ENCODE measurements at places on chromosomes 6 and 20.

DNA sequence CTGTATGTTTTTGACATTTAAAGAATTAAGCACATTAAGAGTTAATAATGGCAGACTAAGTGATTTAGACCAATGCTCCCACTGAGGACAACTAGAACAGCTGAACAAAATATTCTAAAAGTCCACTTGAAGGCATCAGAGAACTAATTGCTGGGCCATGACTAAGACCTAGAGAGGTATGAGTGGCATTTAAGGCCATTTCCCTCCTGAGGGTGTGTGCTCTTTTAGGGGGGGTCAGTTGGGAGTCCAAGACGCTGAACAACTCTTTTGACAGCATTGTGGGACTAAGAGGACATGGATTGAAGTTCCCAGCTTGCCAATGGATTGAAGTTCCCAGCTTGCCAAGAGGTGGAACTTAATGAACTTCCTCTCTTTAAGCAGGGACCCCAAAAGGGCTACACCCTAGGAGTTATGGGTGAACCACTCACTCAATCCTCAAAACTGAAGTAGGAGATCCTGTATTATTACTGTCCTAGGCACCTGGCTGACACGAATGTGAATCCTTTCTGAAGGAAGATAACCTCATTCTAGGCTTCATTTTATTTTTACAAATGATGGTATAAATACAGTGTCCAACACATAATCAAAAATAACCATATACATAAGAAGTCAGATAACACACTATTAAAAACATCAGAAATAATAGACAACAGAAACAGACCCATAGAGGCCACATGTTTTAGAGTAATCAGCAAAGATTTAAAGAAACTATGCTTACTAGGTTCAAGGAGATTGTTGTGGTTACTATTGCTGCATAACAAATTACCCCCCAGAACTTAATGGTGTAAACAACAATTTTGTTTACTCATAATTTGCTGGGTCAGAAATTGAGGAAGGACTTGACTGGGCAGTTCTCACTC, 175.1 kb downstream of the VEGFA start:
- H3K4me3 ChIP-seq = no peak overlapping the region
- H3K4me1 ChIP-seq = peaks cover 21% of the 10 kb centered on the region
- H3K27ac ChIP-seq = no peak overlapping the region
- H3K27me3 ChIP-seq = no peaks in the 10 kb centered on the region
- no peak for DNase-seq
- no peaks in the 10 kb centered on the region for H3K36me3 ChIP-seq

- peaks cover 29% of the 10 kb centered on the region for H3K4me1 ChIP-seq
- H3K27ac ChIP-seq = no peak overlapping the region
- H3K36me3 ChIP-seq = no peaks in the 10 kb centered on the region
- no peak for DNase-seq
These were observed 26.9 kb downstream of the ARMC2 start for GRCh38 chr6:108875161-108875555.

DNA sequence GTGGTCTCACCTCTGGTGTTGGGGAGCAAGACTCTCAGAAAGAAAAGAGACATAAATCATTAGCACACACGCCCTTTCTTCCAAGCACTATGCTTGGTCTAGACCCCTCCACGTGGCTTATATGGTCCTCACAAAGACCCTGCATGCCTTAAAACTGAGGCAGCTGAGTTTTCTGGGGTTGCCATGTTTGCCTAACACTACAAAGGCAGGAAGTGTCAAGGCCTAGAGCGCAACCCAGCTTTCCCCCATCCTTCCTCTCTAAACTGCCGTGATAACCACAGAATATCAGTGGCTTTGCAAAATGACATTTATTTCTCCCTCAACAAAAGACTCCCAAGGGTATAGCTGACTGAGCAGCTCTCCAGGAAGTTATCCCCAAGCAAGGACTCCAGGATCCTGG, 146.5 kb upstream of the TOP1 start:
- no peak overlapping the region for H3K4me3 ChIP-seq
- H3K27me3 ChIP-seq = no peaks in the 10 kb centered on the region
- no peaks in the 10 kb centered on the region for H3K4me1 ChIP-seq
- DNase-seq = no peak
- H3K27ac ChIP-seq = no peak overlapping the region
- H3K36me3 ChIP-seq = no peaks in the 10 kb centered on the region

DNA sequence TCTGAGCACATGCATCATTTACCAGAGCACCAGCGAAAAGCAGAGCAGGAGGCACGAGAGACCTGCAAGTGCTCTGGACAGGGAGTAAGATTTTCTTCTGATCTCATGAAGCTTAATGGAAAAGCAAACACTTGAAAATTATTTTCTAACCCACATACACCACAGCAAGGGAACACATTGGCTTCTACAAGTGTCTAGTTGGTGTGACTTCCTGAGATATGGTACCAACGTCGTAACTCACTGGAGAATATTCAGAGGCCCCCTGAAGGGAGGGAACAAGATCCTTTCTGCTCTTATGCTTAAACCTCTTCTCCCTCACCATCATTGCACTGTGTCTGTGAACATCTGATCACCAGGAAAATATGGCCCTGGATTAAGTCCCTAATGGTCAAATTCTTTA, 48.6 kb downstream of the PSMB1 start:
- no peaks in the 10 kb centered on the region for H3K4me1 ChIP-seq
- H3K27ac ChIP-seq = no peak overlapping the region
- H3K36me3 ChIP-seq = no peaks in the 10 kb centered on the region

GRCh38 chr20:19601126-19601810, 156.8 kb upstream of the RIN2 start:
- no peak overlapping the region for H3K4me3 ChIP-seq
- no peak for DNase-seq
- H3K27ac ChIP-seq = no peak overlapping the region
- no peaks in the 10 kb centered on the region for H3K4me1 ChIP-seq
- H3K36me3 ChIP-seq = no peaks in the 10 kb centered on the region
- H3K27me3 ChIP-seq = no peaks in the 10 kb centered on the region

GRCh38 chr6:119006974-119007373, 71.5 kb downstream of the FAM184A start:
- H3K27ac ChIP-seq = no peak overlapping the region
- peaks cover 9% of the 10 kb centered on the region for H3K36me3 ChIP-seq
- no peaks in the 10 kb centered on the region for H3K27me3 ChIP-seq
- no peak overlapping the region for H3K4me3 ChIP-seq
- H3K4me1 ChIP-seq = no peaks in the 10 kb centered on the region

GRCh38 chr6:82248273-82248735, 760 bp upstream of the IBTK start:
- H3K27me3 ChIP-seq = no peaks in the 10 kb centered on the region
- peak; percentile 55 for DNase-seq
- peak overlapping the region; percentile 77 for H3K4me3 ChIP-seq
- H3K36me3 ChIP-seq = no peaks in the 10 kb centered on the region
- peaks cover 22% of the 10 kb centered on the region for H3K4me1 ChIP-seq

DNA sequence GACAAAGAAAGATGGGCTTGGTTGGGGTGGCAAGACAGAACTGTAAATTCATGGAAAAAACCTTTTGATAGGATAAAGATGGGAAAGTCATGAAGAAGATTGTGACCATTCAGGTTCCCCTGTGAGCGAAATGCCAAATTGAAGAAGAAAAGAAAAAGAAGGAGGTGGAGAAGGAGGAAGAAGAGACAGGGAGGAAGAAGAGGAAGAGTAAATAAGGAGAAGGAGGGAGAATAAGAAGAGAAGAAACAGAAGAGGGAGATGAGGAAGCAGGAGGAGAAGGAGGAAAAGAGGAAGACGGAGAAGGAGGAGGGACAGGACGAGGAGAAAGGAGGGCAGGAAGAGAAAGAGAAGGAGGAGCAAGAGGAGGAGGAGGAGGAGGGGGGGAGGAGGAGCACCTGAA, 199.8 kb downstream of the SLC24A3 start:
- no peaks in the 10 kb centered on the region for H3K27me3 ChIP-seq
- H3K4me1 ChIP-seq = no peaks in the 10 kb centered on the region
- no peak overlapping the region for H3K4me3 ChIP-seq
- no peak overlapping the region for H3K27ac ChIP-seq
- no peak for DNase-seq
